ENCODE measurements at places on chromosomes 5 and 9. TPM values are rescaled to one million over a fixed set of nuclear protein-coding genes. Genes with fewer than 3 reads are reported as not detected.

IFNA16 gene
- total RNA-seq = not detected

DNA sequence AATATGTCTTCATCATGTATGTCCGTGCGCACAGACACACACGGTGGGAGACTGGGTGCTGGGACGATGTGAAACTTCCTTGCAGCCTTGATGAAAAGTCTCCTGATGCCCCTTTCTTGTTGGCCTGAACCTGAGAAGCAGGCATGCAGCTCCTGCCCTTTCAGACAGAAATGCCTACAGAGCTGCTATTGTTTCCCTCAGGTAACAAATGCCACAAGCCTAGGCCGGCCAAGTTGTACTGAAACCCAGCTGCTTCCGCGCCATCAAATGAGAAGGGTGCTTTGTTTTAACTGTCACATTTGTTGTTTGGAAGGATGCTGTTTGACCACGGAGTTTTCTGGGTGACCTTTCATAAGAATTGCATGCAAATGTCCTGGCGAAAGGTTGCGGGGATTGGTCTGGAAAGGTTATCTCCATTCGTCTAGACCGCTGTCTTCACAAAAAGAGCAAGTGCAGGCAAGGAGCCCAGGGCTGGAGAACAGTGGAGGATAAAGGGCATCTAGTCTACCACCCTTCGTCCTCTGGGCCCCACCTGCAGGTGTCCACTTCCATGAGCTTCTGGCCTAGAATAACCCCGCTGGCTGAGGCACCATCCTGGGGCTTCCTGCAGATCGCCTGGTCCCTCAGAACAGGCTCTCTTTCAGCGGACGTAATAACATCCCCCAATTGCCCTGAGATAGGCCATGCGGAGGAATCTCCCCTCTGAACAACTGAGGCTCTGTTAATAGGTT, 197.2 kb downstream of the SEMA6A start:
- no peak for DNase-seq

GRCh38 chr5:113487416-113487780, 855 bp downstream of the MCC start:
- DNase-seq = no peak

DNA sequence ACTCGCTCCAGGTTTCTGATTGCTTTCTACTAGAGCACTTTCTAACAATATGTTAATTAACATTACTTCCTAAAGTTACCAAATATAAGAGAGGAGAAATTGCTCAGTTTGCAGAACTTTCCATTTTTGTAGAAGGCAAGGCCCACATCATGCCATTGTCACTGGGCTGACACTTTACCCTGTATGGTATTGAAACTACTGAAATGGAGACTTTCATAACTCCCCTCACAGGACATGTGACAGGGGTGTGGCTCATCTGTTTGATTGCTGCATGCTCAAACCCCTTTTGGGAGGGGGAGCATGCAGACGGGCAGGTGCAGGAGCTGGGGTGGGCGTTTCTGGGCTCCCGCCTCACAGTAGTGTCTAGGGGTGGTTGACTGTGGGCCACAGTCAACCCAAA, 206.3 kb upstream of the GHR start:
- no peak for DNase-seq

DNA sequence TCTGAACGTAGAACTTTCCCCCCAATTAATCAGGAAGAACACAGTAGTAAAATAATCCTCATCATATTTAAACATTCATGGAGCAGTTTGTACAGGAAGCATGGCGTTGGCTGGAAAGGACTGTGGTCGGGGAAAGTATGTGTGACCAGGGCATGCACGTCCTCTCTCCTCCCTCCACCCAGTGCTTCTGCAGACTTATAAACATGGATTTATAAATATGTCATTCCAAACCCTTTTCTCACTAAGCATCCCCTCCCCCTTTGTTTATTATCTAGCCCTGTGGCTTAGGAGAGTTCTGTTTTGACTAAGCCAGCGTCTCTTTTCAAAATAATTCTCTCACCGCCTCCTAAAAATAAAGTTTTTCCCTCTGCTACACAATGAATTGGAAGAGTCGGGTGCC, 70.4 kb upstream of the DAP start:
- DNase-seq = no peak
